ENCODE measurements at places on chromosomes 2 and 18. TPM values are rescaled to one million over a fixed set of nuclear protein-coding genes. Genes with fewer than 3 reads are reported as not detected.

DNA sequence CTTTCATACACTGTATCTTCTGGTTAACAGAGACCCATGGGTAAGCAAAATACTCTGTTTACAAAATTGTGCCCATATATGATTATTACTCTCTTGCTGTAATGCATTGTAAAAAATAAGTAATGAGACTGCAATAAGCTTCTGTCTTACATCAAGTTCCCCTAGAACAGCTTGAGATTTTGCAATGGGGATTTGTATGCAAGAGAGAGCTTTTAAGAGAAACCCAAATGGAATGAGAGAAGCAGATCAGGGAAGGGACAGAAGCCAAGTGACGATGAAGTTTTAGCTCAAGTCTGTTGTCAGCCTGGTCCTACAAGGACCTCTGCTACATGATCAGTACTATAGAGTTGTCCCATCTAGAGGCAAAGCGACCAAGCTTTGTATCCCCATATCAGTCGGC lies 218.1 kb upstream of the VWC2L start:
- H3K4me1 ChIP-seq: no peaks in the 10 kb centered on the region
- H3K4me3 ChIP-seq: no peak overlapping the region
- no peak overlapping the region for H3K27ac ChIP-seq

DNA sequence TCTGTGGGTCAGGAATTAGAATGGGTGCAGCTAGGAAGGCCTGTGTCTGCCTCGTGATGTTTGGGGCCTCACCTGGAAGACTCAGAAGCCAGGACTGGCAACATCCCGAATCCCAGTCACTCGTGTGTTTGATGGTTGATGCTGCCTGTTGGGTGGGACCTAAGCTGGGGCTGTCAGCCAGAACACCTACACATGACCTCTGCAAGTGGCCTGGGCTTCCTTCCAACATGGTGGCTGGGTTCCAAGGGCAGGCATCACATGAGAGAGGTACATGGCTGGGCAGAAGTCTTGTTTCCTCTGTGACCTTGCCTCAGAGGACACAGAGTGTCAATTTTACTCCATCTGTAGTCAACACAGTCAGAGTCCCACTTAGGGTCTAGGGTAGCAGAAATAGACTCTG lies 177.8 kb downstream of the GBX2 start:
- no peaks in the 10 kb centered on the region for H3K36me3 ChIP-seq
- H3K27ac ChIP-seq: no peak overlapping the region
- H3K4me3 ChIP-seq: no peak overlapping the region
- no peak for DNase-seq
- no peaks in the 10 kb centered on the region for H3K27me3 ChIP-seq

GRCh38 chr2:205032093-205032551 lies 486.8 kb downstream of the PARD3B start:
- H3K4me3 ChIP-seq: no peak overlapping the region
- H3K27me3 ChIP-seq: no peaks in the 10 kb centered on the region
- no peaks in the 10 kb centered on the region for H3K4me1 ChIP-seq

GRCh38 chr18:22145160-22145559 lies 24.2 kb upstream of the GATA6 start:
- H3K4me1 ChIP-seq: no peaks in the 10 kb centered on the region
- DNase-seq: no peak
- H3K27ac ChIP-seq: no peak overlapping the region
- H3K36me3 ChIP-seq: no peaks in the 10 kb centered on the region

- DNase-seq: no peak
- H3K36me3 ChIP-seq: peaks cover 2% of the 10 kb centered on the region
- peak overlapping the region; percentile 96 for H3K4me3 ChIP-seq
- peaks cover 3% of the 10 kb centered on the region for H3K27me3 ChIP-seq
These were observed 284 bp downstream of the TIMM21 start for GRCh38 chr18:74148543-74149070.

The MBD2 gene
- 79.1 TPM for total RNA-seq

DNA sequence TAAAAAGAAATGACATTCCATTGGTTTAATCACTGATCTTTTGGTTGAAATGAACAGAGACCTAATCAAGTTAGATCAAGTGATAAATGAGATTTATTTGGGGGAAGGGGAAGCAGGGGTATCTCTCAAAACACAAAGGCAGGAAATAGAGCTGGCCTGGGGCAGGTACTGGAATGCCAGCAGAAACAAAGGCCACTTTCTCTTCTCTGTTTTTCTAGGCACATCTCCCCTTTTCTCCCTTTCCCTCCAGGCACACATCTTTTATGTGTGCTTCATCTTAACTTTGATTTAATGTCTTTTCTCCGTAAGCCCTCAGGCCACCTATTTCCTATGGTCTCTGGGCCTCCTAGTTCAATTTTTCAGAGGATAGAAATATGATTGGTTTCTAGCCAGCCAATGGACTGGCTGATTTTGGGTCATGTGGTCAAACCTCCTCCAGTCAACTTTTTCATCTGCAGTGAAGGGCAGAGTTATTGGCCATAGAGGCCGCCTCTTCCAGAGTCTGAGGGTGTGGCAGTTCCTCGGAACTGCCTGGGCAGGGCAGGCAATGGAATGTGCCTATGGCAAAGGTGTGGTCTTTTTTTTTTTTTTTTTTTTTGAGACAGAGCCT lies 58.9 kb upstream of the FAM136A start:
- H3K27me3 ChIP-seq: no peaks in the 10 kb centered on the region
- no peak overlapping the region for H3K27ac ChIP-seq
- H3K4me1 ChIP-seq: peaks cover 4% of the 10 kb centered on the region

- no peak overlapping the region for H3K4me3 ChIP-seq
- no peak overlapping the region for H3K27ac ChIP-seq
- H3K36me3 ChIP-seq: no peaks in the 10 kb centered on the region
- H3K4me1 ChIP-seq: peaks cover 7% of the 10 kb centered on the region
These were observed 11.1 kb upstream of the MYL12A start for GRCh38 chr18:3236470-3236869.

The ABI2 gene
- total RNA-seq: 75.6 TPM

The RALB gene
- 42.8 TPM for total RNA-seq

The MALL gene
- total RNA-seq: 223 TPM

GRCh38 chr2:152395103-152395502 lies 60.1 kb downstream of the FMNL2 start:
- no peak overlapping the region for H3K4me3 ChIP-seq
- no peaks in the 10 kb centered on the region for H3K36me3 ChIP-seq
- H3K27me3 ChIP-seq: no peaks in the 10 kb centered on the region
- no peak overlapping the region for H3K27ac ChIP-seq
- no peak for DNase-seq
- H3K4me1 ChIP-seq: peaks cover 6% of the 10 kb centered on the region

GRCh38 chr2:159710601-159711180 lies 1.6 kb upstream of the MARCHF7 start:
- no peak overlapping the region for H3K27ac ChIP-seq
- no peak overlapping the region for H3K4me3 ChIP-seq
- peaks cover 8% of the 10 kb centered on the region for H3K4me1 ChIP-seq
- peaks cover 6% of the 10 kb centered on the region for H3K36me3 ChIP-seq

DNA sequence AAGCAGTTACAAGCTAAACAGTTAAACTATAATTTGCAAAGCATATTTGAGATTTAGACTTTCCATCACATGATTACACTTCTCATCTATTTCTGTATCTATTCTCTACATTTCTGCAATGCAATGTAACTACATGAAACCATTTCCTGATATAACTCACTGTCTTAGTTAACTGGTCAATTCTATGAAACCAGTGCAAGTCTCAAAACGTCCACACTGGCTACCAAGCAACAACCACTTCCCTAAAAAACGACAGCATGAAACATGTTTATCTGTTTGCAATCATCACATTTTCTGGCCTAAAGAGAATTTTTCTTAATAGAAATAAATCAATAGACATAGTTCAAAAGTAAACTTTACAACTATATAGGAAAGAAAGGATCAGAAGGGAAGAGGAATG lies 17.4 kb downstream of the FECH start:
- peaks cover 15% of the 10 kb centered on the region for H3K36me3 ChIP-seq
- H3K27ac ChIP-seq: no peak overlapping the region
- no peaks in the 10 kb centered on the region for H3K27me3 ChIP-seq
- no peak for DNase-seq

- no peaks in the 10 kb centered on the region for H3K36me3 ChIP-seq
- DNase-seq: no peak
- H3K4me3 ChIP-seq: no peak overlapping the region
- no peak overlapping the region for H3K27ac ChIP-seq
- H3K4me1 ChIP-seq: no peaks in the 10 kb centered on the region
- H3K27me3 ChIP-seq: no peaks in the 10 kb centered on the region
These were observed 160.7 kb upstream of the EPAS1 start for GRCh38 chr2:46136481-46136880.

GRCh38 chr2:85741833-85742455 lies 11.8 kb upstream of the ATOH8 start:
- peaks cover 33% of the 10 kb centered on the region for H3K4me1 ChIP-seq
- H3K27ac ChIP-seq: peak overlapping the region; percentile 53
- H3K36me3 ChIP-seq: no peaks in the 10 kb centered on the region
- peaks cover 6% of the 10 kb centered on the region for H3K27me3 ChIP-seq

DNA sequence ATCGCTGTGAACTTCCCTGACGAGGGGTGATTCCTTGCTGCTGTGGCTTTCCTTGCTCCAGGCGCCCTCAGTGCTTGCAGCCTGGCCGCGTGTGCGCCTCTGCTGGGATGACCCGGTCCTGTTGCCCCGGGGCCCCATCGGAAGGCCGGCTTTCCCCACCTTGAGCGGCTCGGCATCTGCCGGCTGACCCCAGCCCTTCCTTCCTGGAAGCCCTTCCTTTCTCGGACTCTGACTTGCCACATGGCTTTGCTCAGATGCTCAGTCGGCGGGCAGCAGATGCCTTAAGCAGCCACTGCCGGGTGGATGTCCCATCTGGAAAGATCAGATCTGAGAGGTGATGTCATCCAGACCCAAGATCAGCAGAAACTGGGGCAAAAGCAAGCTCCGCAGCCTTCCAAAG lies 100.5 kb upstream of the ODC1 start:
- H3K4me1 ChIP-seq: peaks cover 4% of the 10 kb centered on the region
- no peaks in the 10 kb centered on the region for H3K27me3 ChIP-seq

GRCh38 chr2:98488252-98488651 lies 43.6 kb downstream of the INPP4A start:
- no peak overlapping the region for H3K27ac ChIP-seq
- DNase-seq: no peak
- peaks cover 12% of the 10 kb centered on the region for H3K4me1 ChIP-seq
- H3K27me3 ChIP-seq: no peaks in the 10 kb centered on the region

DNA sequence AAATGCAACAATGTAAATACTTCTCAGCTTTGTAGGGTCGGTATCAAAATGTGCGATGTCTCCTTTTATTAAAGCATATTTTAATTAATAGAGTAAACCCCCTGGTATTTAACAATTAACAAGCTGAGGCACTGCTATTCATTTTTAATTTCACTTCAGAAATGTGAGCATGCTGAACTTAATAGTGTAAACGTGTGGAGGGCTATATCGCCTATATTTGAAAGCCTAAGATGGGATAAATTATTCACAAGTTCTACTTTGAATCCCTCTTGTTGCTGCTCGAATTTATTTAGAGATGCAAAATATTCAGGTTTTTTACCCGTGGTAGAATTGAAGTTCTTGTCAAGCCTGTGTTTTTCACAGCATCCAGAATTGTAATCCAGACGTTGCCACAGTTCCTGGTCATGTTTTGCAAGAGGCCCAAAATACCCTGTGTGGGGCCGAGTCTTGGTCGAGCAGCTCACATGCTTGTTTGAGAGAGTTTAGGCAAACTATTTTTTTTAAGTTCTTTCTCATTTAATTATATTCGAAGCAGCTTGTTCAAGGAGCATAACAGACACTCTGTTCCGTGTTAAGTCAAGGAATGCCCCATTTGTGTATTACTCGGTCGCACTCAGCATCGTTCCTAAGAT lies 2.5 kb downstream of the SALL3 start:
- H3K36me3 ChIP-seq: no peaks in the 10 kb centered on the region
- no peak overlapping the region for H3K4me3 ChIP-seq
- no peaks in the 10 kb centered on the region for H3K4me1 ChIP-seq
- no peak for DNase-seq
- peaks cover 8% of the 10 kb centered on the region for H3K27me3 ChIP-seq

- peaks cover 5% of the 10 kb centered on the region for H3K4me1 ChIP-seq
- no peaks in the 10 kb centered on the region for H3K27me3 ChIP-seq
- peak overlapping the region; percentile 43 for H3K27ac ChIP-seq
- no peaks in the 10 kb centered on the region for H3K36me3 ChIP-seq
These were observed 118.5 kb downstream of the BAZ2B start for GRCh38 chr2:159497847-159498246.

The B4GALT6 gene
- total RNA-seq: 16.1 TPM

- no peaks in the 10 kb centered on the region for H3K27me3 ChIP-seq
- H3K36me3 ChIP-seq: no peaks in the 10 kb centered on the region
- H3K4me1 ChIP-seq: no peaks in the 10 kb centered on the region
- DNase-seq: no peak
- H3K4me3 ChIP-seq: no peak overlapping the region
These were observed 9.3 kb upstream of the CCBE1 start for GRCh38 chr18:59706499-59706898.

DNA sequence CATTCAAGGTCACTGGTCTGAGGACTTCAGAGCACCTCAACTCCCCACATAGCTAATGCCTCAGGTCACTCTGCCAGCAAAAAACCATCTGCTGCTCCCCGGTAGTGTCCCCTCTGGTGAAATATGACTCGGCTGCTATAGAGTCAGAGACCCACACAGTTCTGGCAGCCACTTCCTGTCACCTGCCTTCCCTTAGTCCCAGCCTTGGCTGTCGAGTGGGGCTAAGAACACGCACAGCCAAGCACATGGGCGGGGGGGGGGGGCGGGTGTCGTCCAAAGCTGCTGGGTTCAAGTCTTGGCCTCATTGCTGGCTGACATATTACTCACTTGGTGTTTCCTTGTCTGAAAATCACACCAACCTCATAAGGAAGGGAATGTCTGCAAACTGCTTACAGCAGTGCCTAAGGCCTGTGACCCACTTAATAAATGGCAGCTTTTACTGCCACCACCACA lies 37.5 kb downstream of the POLR1A start:
- H3K4me1 ChIP-seq: peaks cover 6% of the 10 kb centered on the region
- DNase-seq: no peak

The TET3 gene
- total RNA-seq: 15.4 TPM

DNA sequence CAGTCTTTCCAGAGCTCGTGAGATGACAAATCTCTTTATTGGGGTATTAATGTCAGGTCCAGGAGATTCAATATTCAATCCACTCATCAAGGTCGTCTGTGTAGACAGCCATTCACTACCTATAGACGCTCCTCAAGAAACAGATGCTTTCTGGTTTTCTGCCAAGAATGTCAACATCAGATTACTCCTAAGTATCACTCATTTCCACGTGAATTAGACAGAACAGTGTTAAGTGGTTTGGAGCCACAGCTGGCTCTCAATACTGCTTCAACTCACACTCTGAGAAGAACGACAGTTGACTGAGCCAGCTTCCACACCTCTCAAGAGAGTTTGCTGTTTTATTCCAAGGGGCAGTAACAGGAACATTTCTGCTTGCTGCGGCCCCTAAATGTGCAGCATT lies 113.5 kb upstream of the NEDD4L start:
- H3K4me3 ChIP-seq: no peak overlapping the region
- no peaks in the 10 kb centered on the region for H3K27me3 ChIP-seq
- H3K27ac ChIP-seq: no peak overlapping the region

The TMX3 gene
- total RNA-seq: 39.6 TPM

- DNase-seq: no peak
- H3K4me3 ChIP-seq: no peak overlapping the region
- H3K4me1 ChIP-seq: no peaks in the 10 kb centered on the region
These were observed 111.1 kb downstream of the PXDN start for GRCh38 chr2:1633092-1633671.

All from HCT116 (cell line).